ENCODE measurements at places on chromosomes 4 and X. TPM values are rescaled to one million over a fixed set of nuclear protein-coding genes. Genes with fewer than 3 reads are reported as not detected.

Gene PCDH18
- total RNA-seq, result 88.6 TPM

DNA sequence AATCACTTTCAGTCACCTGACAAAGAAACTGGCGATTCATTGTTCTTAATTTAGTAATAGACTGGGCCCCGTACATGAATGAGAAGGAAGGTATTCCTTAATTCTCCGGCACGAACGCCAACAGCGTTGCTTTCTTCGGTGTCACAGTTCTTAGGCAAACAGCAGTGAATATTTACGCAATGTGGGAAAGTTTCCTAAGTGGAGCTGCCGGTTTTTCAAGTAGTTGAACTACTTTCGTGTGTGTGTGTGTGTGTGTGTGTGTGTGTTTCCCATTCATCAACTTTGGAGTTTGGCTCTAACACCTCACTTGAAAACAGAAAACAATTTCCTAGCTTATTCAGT lies 651 bp downstream of the NXT2 start:
- no peak for DNase-seq
- no peaks in the 10 kb centered on the region for H3K27me3 ChIP-seq
- peak overlapping the region; percentile 46 for H3K4me3 ChIP-seq
- H3K4me1 ChIP-seq, result no peaks in the 10 kb centered on the region

DNA sequence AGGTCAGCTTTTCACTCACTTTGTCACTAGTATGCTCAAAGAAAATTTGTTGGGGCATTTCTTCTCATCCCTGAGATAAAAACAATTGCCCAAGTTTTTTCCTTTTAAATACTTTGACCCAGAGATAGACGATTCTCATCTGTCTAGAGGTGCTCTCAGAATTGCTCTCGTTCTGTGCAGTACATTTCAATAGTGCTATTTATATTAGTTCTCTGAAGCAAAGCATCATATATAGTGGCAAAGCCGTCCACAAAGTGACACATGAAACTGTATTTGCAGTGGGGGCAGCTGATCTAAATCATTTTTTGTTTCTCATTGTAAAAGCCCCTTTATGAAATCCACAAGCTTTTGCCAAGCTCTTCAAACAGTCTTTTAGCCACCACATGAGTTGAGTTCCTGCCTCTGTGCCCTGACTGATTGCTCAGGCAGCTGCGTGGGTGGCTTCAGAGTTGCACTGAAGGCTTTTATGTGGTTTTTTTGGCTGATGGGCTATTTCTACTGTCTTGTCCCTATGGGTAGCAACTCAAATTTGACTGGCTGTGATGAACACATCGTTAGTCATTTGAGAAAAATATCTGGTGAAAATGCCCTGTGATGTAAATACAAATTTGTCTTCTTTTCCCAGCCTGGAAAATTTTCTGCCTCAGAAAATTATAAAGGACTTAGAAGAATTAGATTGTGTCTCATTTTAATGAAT lies 119.1 kb upstream of the OTUD4 start:
- H3K27ac ChIP-seq, result no peak overlapping the region
- H3K4me3 ChIP-seq, result no peak overlapping the region
- H3K4me1 ChIP-seq, result no peaks in the 10 kb centered on the region
- no peaks in the 10 kb centered on the region for H3K36me3 ChIP-seq

- H3K4me1 ChIP-seq, result no peaks in the 10 kb centered on the region
- H3K27me3 ChIP-seq, result no peaks in the 10 kb centered on the region
- H3K27ac ChIP-seq, result no peak overlapping the region
Measured at GRCh38 chr4:69330345-69331047, 50.2 kb downstream of the UGT2B28 start.

DNA sequence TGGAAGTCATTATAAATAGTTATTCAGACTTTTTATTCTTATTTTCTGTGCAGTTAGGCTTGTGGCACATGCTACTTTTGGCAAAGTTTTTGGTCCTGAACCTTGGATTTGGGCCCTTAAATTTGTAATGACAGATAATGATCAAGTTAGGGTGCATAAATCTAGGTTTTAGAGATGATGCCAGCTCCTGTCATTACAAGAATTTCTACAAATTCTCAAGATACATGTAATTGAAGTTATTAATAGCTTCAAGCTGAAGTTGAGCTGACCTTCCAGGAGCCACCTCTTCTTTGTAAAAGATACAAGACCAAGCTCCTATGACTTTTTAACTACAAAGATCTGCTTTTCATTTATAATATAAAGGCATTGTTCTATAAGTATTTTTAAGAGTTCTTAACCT lies 255.6 kb upstream of the UGT8 start:
- H3K27me3 ChIP-seq, result no peaks in the 10 kb centered on the region
- DNase-seq, result no peak
- no peaks in the 10 kb centered on the region for H3K36me3 ChIP-seq
- no peak overlapping the region for H3K27ac ChIP-seq
